ENCODE measurements at places on chromosomes 4 and X.

DNA sequence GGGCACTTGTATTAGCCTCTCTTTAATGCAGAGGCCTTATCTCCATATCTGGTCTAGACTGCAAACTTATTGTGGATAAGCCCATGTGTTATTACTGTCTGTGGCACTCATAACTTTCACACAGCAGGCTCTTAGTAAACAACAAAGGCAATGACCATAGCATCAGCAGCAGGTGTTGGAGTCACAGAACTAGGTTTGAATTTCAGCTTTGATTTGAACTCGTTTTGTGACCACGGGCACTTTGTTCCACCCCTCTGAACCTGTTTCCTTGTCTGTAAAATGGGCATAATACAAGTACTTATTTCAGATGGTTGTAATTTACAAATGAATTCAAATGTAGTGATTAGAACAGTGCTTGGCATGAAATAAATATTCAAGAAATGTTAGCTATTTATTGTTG lies 121.8 kb upstream of the C1GALT1C1 start:
- DNase-seq, result no peak

DNA sequence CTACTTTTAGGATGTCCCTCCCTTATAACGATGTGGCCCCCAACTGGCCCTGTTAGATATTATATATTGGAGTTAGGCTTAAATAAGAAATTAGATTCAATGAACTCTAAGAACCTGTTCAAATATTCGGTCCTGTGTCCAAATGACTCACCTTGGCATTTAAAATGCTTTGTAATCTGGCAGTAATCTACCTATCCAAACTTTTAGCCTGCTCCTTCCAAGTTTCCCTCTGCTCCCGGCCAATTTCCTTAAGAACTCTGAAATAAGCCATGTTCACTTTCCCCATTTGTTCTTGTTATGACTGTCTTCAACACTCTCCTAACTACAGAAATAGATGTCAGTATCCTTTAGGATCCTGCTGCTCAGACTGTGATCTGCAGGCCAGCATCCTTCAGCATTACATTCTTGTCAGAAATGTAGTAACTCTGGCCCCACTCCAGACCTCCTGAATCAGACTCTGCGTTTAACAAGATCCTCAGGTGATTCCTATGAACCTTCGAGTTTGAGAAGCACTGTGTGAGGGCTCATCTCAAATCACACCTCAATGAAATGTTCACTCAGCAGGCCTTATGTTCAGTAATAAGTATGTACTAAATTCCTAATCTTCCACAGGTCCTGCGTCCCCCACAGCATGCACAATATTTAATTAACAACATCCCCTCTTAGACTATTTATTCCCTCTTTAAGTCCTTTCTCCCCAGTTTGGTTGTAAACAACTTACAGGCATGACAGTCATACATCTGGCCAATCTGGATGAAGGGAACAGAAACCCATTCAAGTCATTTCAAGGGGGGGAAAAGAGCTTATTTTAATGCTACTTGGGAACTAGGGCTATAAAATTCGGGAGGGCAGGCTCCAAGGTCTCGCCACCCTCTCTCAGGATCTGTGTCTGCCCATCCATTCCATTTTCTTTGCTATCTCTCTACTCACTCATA lies 3.0 kb downstream of the ATP8A1 start:
- no peak for DNase-seq

DNA sequence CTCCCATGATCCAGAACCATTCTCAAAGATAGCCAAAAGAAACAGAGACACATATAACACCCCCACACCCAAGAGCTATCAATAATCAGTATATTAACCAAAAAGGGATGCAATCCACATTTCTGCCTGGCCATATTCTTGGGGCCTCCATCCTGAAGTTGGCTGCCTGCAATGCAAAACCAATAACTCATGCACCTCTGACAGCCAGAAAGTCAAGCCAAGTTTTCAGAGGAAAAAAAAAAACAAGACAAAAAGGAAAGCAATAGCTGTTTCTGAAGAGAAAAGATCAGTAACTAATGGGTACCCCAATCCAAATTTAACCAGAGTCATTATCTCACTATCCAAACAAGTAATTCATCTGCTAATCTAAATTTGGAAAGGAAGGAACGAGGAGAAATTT lies 7.3 kb upstream of the PRDM5 start:
- DNase-seq, result no peak

GRCh38 chr4:3423952-3424351 lies 17.8 kb upstream of the HGFAC start:
- DNase-seq, result no peak

DNA sequence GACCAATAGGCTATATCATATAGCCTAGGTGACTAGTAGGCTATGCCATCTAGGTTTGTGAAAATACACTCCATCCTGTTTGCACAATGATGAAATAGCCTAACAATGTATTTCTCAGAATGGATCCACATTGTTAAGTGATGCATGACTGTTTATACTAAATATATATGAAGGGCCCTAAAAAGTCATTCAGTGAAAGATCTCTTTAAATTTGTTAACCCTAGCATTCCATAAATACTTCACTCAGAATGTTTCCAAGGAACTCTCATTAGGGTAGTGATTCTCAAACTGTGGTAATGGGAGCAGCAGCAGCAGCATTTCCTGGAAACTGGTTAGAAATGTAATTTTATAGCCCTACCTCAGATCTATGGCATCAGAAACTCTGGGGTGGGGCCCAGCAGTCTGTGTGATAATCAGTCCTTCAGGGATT lies 74.9 kb downstream of the PRRG1 start:
- no peak for DNase-seq

Measured in activated CD4-positive, CD25-positive, alpha-beta regulatory T cell treated with anti-CD3 and anti-CD28 coated beads, Interleukin-2, amount 50 U/mL, for 16 hours (primary cell).